Endothelial cell of umbilical vein (primary cell): ENCODE measurements at places on chromosomes 6 and 20. TPM values are rescaled to one million over a fixed set of nuclear protein-coding genes. Genes with fewer than 3 reads are reported as not detected.

The HLA-DPB1 gene
- total RNA-seq, result 2.3 and 19.1 TPM in 2 replicates

The RRAGD gene
- total RNA-seq, result 0.90 and 2.0 TPM in 2 replicates

The YIPF3 gene
- 117 and 119 TPM in 2 replicates for total RNA-seq

The OGFRL1 gene
- 19.4 and 21.1 TPM in 2 replicates for total RNA-seq

DNA sequence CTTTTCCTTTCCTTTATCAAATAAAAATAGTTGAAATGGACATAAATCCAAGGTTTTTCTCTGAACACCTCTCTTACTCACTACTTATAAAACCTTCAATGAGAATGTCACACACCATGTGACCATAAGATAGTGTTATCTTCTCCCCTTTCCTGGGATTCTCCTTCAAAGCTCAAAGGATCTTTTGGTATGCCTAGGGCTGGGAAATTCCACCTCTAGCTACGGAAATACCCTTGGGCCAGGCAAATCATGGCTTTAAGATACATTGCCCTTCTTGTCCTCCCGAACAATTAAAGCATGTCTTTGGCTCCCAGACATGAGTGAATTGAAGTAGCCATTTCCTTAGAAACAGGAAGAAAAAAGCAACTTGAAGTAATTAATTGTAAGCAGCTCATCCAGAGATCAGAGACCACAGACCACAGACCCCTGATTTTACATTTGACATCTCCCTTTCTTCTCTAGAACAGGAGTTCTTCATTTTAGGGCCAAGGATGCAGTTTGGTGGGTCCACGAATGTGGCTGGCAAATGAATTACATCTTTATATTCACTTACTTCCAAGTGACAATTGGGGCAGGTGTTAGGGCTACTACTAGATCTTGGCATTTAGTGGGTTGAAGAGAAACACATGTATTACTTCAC, 4.1 kb downstream of the PLCB4 start:
- H3K27me3 ChIP-seq, result no peaks in the 10 kb centered on the region
- DNase-seq, result peak; percentile 24
- no peaks in the 10 kb centered on the region for H3K4me1 ChIP-seq
- no peaks in the 10 kb centered on the region for H3K36me3 ChIP-seq
- H3K27ac ChIP-seq, result no peak overlapping the region

DNA sequence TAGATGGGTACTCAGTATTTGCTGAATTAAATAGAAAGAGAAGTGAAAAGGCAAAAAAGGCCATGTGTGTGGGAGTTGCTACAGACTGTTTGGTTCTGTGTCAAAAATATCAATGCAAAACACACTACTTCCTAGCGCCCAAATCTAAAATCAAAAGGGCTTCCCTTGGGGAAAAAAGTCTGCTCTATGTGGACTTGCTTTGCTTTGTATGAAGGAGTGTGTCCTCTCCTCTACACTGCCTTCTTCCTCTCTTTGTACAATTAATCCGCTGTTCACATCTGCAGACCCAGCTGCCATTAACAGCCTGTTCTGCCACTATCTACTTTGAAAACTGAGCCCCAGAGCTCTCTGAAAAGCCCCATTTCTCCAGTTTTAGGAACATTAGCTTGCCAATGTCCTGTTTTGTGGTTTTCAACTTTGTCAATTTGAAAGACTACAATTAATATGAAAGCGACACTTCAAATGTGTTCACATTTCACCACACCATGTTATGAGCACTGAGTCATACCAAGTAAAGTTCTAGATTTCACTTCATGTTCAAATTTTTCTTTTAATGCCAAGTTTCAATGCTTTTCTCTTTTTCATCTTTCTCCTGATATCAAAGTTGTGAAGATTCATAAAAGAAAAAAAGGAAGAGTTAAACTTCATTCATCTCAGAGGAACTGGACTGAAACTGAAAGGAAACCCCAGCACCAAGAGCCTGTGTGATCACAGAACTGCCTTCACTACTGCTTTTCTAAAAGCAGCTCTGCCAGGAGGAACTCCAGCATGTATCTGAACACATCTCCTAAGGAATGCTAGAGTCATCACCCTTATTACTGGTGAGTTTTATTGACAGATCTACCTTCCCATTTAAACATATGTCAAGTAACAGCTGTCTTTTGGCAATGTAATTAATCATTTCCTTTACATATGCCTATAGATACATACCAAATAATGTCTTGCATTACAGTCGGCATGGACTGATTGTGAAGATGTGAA, 102.6 kb downstream of the KIF13A start:
- H3K27ac ChIP-seq, result no peak overlapping the region
- no peak overlapping the region for H3K4me3 ChIP-seq
- H3K4me1 ChIP-seq, result no peaks in the 10 kb centered on the region
- H3K36me3 ChIP-seq, result no peaks in the 10 kb centered on the region

DNA sequence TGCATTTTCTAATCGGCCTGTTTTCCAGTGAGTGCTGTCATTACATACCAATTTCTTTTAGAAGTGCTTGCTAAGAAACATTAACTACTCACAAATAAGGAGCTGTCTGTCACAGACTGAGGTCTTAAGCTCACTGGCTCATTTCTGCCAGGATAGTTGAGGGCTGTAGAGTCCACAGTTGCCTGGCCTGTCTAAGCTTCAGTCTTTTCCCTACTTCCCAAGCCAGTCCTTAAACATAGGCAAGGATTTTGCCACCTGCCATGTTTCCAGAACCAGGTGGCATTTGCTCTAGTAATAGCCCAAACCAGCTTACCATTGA, 84.7 kb downstream of the LINC00237 start:
- H3K4me1 ChIP-seq, result no peaks in the 10 kb centered on the region
- no peaks in the 10 kb centered on the region for H3K36me3 ChIP-seq
- no peak overlapping the region for H3K27ac ChIP-seq
- H3K27me3 ChIP-seq, result peaks cover 3% of the 10 kb centered on the region
- DNase-seq, result no peak

DNA sequence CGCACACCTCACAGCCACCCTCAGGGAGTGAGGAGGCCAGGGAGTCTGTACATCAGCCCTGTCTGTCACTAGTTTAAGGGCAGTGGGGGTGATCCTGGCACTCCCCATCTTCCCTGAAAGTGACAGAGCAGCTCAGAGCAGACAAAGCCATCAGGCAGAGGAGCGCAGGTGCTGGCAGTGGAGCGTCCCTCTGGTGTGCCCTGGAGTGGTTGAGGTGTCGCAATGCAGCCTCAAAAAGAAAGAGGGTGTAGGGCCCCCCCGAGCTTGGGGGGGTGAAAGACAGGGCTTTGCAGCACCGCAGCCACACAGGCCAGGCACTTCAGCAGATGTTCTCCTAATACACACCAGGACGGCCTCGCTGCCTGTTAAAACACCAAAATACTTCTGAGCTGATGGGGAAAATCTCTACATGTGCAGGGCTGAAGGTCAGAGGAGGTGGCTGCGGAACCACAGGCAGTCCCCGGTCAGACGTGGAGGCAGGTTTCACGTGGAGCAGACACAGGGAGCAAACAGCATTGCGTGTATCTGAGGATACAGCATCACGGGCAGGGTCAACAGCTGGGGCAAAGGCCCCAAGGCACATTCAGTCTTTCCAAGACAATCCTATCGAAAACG, 69.5 kb downstream of the PREX1 start:
- no peak overlapping the region for H3K4me3 ChIP-seq
- no peaks in the 10 kb centered on the region for H3K27me3 ChIP-seq
- no peak for DNase-seq
- H3K4me1 ChIP-seq, result peaks cover 36% of the 10 kb centered on the region
- no peak overlapping the region for H3K27ac ChIP-seq

DNA sequence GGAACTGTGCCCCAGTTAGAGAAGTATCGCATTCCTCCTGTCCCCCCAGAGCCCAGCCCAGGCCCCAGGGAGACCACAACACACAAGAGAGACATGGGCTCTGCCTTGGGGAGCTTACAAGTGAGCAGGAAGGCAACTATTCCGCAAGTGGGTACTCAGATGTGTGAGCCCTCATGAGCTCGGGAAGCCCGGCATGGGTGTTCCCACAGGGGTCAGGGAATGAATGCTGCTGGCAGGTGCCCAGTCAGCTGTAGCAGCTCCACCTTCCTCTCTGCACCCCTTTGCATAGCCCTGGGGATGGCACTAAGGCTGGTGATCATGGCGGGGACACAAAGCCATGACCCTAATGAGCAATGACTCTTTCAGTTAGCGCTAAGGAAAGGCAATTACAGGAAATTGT, 194.1 kb downstream of the SYNDIG1 start:
- H3K4me3 ChIP-seq, result no peak overlapping the region
- no peaks in the 10 kb centered on the region for H3K36me3 ChIP-seq

DNA sequence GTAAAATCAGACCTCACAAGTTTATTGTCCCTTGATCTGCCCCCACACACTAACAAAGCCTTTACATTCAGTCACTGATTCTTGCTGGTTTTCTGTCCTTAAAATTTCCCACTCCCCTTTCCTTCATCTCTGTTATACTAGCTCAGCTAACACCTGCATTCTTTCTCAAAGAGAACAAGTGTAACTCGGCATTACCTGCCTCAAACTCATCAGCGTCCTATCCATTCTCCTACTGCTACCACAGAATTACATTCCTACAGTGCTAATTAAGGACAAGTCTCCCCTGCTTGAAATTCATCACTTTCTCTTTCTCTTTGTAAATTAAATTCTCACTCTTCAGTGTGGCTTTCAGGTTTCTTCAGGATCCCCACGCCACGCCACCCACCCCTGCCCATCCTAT, 773.2 kb downstream of the FRK start:
- H3K4me3 ChIP-seq, result no peak overlapping the region
- no peak for DNase-seq
- H3K27me3 ChIP-seq, result no peaks in the 10 kb centered on the region
- no peak overlapping the region for H3K27ac ChIP-seq
- H3K4me1 ChIP-seq, result no peaks in the 10 kb centered on the region

GRCh38 chr6:128240024-128240428, 280.4 kb downstream of the PTPRK start:
- H3K27ac ChIP-seq, result no peak overlapping the region
- peaks cover 18% of the 10 kb centered on the region for H3K4me1 ChIP-seq
- peak; percentile 60 for DNase-seq
- no peak overlapping the region for H3K4me3 ChIP-seq
- H3K27me3 ChIP-seq, result no peaks in the 10 kb centered on the region
- no peaks in the 10 kb centered on the region for H3K36me3 ChIP-seq

DNA sequence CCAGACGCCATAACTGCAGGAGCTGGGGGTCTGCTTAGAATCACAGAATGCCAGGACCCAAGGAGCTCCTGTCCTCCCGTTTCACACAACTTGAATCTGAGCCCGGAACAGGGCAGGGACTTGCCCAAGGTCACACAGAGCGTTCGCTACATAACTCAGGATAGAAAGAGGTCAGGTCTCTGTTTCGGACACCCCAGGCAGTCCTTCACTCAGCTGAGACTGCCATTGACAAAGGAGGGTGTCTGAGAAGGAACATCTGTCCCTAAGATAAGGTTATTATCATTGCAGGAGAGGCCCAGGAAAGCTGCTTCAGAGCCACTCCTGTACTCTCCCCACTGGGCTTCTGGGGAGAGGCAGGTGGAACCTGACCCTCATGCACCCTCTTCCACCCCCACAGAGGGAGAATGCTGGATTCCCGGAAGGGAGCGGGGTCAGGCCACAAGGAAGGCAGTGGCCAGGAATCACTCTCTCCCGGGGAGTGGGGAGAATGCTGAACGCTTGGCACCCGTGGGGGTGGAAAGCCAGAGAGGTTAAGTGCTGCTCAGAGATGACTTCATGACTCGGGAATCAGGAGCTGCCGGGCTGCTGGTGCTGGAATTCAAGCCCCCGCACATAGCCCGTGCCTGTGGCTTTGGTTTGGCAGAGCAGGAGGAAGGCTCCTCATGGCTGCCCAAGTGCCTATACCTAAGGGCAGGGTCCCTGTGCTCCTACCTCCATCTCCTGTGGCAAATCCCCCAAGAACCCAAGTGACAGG, 10.7 kb downstream of the SDC4 start:
- H3K4me3 ChIP-seq, result no peak overlapping the region
- DNase-seq, result no peak
- peak overlapping the region; percentile 12 for H3K27ac ChIP-seq
- peaks cover 5% of the 10 kb centered on the region for H3K36me3 ChIP-seq

DNA sequence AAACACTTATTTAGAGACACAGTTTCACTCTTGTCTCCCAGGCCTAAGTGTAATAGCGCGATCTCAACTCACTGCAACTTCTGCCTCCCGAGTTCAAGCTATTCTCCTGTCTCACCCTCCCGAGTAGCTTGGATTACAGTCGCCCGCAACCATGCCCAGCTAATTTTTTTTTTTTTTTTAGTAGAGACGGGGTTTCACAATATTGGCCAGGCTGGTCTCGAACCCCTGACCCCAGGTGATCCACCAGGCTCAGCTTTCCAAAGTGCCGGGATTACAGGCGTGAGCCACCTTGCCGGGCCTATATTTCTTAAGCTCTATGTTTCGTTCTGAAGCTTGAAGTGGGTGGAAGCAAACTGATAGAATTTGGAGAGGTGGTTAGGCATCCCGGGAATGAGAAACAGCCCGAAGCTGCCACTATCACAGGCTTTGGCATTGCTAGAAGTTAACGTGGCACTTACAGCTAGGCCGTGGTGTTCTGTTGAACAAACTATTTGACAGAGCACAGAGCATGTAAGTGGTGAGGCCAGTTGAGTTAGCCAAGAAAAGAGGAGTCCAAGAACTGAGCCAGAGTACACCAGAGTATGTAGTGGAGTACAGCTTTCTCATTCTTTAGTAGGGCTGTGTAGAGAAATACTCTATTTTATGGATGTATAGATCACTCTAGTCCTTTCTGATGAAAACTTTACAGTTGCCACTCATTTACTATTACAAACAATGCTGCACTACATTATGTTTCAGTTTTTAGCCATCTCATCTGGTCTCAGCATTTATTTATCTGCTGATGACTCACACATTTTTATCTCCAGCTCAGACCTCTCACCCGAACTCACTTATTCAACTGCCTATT, 62.0 kb upstream of the HFE start:
- no peak overlapping the region for H3K4me3 ChIP-seq
- no peaks in the 10 kb centered on the region for H3K27me3 ChIP-seq
- DNase-seq, result peak; percentile 80
- H3K4me1 ChIP-seq, result peaks cover 17% of the 10 kb centered on the region
- H3K36me3 ChIP-seq, result no peaks in the 10 kb centered on the region

DNA sequence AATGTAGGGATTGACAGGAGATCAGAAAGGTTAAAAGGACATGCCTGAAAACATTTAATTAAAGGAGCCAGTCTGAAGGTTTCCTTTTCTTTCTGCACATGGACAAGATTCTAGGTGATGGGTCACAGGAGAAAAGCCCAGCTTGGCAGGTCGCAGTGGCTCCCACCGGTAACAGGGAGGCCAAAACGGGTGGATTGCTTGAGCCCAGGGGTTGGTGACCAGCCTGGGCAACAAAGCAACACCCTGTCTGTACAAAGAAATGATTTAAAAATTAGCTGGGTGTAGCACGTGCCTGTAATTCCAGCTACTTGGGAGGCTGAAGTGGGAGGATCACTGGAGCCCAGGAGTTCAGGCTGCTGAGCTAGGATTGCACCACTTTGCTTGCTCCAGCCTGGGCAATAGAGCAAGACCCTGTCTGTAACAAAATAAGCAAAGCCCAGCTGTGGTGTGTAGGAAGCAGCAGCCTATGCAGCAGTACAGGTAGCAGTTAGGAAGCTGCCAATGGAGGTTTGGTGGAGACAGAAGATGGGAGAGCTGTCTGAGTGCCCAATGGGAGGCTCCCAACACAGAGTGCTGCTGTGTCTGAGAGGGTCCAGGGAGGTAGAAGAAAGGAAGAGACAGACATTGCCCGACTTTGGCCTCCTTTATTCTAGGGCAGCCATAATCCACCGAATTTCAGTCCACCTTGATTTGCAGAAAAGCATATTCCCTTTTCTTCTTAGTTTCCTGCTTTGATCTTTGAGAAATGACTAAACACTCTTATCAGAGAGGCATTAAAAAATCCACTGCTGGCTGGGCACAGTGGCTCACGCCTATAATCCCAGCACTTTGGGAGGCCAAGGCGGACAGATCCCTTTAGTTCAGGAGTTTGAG, 7.1 kb upstream of the AP5S1 start:
- no peak overlapping the region for H3K27ac ChIP-seq
- H3K27me3 ChIP-seq, result no peaks in the 10 kb centered on the region
- H3K4me3 ChIP-seq, result no peak overlapping the region

- H3K36me3 ChIP-seq, result no peaks in the 10 kb centered on the region
- no peaks in the 10 kb centered on the region for H3K27me3 ChIP-seq
- DNase-seq, result no peak
- peaks cover 7% of the 10 kb centered on the region for H3K4me1 ChIP-seq
These were observed 25.4 kb downstream of the CDYL start for GRCh38 chr6:4801491-4802110.
